Bronchial epithelial cell (primary cell): ENCODE measurements at places on chromosomes 5 and 9. TPM values are rescaled to one million over a fixed set of nuclear protein-coding genes. Genes with fewer than 3 reads are reported as not detected.
A peak's percentile ranks its signal among the peaks of the same experiment; 100 is the strongest.

GRCh38 chr5:171355302-171355724 lies 32.3 kb upstream of the NPM1 start:
- DNase-seq: no peak

DNA sequence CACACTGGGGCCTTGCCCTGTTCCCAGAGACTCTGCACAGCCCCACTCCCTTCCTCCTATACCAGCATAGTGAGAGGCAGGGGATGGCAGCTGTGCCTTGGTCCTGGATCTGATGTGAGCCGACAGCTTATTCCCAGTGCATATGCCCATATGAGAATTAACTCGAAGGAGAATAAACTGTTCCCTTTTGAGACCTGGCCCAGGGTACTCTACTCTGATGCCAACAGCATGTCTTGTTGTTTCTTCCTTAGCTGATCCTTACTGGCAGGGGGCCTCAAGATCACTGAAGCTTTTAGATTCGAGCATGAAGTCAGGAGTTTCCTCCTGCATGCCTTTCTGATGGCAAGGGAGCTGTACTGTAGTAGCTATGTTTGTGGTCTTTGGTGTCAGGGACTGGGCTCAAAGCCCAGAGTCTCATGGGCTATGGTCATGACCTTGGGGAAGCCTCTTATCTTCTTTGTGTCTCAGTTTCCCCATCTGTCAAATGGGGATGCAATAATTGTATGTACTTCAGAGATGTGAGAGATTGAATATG lies 57.1 kb downstream of the DOCK2 start:
- DNase-seq: no peak

GRCh38 chr5:82147860-82148573 lies 130.1 kb downstream of the RPS23 start:
- DNase-seq: peak; percentile 54

GRCh38 chr9:14517154-14517906 lies 175.9 kb downstream of the ZDHHC21 start:
- DNase-seq: no peak

DNA sequence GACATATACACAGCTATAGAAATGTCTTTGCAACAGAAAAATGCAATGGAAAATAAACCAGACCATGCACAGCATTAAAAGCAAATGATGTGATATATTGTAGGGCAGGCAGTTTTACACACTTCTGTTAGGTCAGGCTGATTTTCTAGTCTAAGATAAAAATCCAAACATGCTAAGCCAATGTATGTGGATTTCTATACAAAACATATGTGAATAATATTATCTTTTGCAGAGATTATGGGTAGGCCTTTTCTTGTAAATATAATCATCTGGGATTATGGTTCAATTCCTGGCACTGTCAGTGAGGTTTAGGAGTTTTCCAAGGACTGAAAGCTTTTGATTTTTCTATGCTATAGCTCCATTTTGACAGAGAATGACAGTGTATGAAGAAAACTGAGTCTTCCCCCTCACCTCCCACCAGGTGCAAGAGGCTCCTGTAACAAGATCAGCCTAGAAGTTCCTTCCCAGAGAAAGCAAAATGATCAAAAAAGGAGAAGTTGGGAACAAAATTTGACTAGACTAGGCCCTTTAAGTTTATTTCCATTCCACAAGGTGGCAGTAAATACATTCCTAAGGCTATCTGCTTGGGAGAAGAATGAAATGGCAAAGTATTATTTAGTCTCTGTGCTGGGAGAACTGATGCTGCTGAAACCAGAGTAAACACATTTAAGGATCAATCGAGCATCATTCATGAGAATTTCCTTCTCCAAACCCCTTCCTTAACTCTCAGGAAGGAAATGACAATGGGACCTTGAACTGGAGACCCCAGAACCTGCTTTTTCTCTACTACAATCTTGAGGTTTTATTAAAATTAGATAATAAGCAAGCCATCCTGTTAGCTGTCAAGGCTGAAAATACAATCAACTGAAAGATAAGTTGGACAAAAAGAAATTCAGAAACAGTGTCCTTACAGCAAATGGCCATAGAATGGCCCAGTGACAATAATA lies 133.0 kb upstream of the TUT7 start:
- DNase-seq: peak; percentile 61

DNA sequence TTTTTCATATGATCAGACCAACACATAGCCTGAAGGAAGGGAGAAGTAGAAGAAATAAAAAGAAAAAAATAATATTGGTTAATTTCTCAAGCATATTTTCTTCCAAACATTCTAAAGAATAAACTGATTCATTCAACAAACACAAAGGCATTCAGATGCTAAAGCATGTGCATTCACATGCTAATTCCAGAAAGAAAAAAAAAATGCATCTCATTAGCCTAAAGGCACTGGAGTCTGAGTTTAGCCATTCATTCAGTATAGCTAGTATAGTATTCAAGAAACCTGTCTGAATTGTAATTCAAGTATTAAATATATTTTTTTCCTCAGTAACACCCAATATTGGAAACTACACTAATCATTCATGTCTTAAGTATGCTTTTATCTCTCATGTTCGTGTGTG lies 61.0 kb upstream of the FER start:
- no peak for DNase-seq

DNA sequence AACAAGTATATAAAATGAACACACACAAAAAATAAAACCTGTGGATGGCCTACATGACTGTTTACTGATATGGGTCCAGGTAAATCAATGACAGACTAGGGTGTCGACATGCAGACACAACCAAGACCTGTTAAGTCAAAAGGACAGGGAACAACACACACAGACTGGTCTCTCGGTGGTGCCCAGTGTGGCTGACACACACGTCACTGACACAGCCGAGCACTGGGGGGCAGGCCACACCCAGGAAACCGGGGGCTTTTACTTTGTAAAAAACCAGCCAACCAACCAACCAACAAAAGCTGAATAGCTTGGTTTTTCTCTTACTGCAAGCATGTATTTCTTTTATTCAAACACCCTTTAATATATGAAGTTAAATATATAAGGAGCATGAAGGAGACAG lies 5.0 kb downstream of the FAM163B start:
- DNase-seq: no peak

GRCh38 chr5:163395792-163396191 lies 41.6 kb upstream of the CCNG1 start:
- no peak for DNase-seq

DNA sequence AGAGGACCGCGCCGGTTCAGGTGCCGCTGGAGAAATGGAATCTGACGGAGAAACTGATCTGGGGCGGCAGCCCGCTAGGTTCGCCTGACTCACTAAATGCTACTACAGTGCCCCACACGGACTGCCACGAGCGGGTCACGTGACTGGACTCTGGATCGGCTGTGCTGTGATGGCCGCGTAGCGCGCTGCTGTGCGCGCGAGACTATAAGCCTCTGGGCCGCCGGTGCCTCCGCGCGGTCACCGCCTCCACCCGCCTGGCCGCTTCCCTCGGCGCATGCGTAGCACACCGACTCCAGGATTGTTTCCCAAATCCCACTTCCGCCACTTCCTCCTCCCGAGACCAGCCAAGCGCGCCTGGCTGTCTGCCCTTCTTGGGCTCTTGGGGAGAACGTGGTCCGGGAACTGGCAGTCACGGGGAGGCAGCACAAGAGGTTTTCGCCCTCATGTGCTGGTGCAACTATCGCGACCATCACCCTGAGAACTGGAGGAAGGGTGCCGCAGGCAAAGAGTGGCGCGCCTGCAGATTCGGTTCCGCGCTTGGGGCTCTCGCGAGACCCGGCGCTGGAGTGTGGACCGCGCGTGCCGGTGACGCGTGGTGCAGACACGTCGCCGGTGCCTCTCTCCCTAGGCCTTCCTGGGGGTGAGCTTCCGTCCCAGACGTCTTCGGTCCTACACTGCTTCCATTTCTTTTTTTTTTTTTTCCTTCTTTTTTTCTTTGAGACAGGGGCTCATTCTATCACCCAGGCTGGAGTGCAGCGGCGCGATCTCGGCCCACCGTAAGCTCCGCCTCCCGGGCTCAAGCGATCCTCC lies 35.8 kb upstream of the GLDC start:
- DNase-seq: peak; percentile 93

Gene C5orf15
- 20.8 and 27.0 TPM in 2 replicates for total RNA-seq

Gene PTPN3
- 14.2 and 26.2 TPM in 2 replicates for total RNA-seq

Gene GRXCR2
- total RNA-seq: not detected in 2 replicates
